Ascending aorta (tissue), 2 donors: ENCODE measurements at places on chromosomes 13 and 19. TPM values are rescaled to one million over a fixed set of nuclear protein-coding genes. Genes with fewer than 3 reads are reported as not detected.

DNA sequence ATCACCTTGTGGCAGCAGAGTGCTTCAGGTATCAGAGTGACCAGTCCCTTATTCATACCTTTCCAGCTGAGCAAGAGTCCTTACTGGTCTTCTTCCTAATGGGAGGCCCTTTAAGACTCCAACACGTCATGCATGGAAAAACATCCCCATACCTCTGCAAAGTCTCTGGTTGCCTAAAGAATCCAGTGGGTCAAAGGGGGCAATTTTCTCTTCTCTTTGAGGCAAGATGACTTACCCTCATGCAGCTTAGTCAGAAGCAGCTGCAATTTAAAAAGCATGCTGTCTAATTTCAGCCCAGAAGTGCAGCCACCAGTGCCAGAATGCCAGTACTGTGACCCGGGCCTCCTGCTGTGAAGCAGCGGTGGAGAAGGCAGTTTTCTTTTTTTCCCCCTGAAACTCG lies 18.7 kb downstream of the PPP5C start:
- DNase-seq: peak; percentile 9

DNA sequence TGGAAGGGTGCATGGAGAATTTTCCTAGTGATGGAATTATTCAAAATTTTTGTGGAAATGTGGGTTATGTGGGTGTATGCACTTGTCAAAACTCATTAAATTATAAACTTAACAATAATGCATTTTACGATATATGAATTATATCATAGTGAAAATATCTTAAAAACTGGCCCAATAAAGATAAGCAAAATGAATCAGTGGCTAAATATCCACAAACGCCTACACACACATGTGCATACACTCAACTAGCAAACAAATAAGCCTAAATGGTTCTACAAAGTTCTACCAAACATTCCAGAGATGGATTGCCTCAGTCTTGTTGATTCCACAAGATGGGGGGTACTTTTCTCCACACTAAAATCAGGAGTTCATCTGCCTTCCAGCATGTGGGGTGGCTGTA lies 349.5 kb downstream of the TSHZ3 start:
- DNase-seq: no peak

DNA sequence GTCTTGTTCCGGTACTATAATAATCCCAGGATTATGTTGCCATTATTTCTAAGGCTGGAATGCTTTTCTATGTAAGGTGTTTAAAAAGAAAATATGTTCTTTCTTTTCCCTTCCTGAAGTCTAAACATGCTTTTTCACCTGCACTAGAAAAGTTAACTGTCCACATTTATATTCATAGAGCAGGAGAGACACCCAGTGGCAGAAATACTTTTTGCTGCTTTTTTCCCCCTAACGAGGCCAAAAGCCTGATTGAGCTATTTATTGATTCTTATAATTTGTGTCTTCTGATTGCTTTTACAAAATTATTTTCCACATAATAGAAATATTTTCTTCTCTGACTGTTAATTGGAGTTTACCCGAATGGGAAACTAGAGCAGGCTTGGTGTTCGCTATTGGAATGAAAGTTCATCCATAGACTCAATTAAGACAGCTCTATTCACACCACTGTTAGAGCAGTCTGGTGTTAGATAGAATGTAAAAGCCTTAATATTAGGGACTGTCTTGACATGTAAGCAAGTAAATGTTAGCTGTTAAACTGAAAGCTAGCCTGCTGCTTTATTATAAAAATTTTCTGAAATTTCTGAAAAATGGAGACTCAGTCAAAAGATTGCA lies 15.8 kb downstream of the GPR180 start:
- no peak for DNase-seq

RANBP3 gene
- total RNA-seq: 48.0 TPM

- no peak for DNase-seq
Observed at GRCh38 chr13:40933508-40934204, 85.5 kb downstream of the ELF1 start.

DNA sequence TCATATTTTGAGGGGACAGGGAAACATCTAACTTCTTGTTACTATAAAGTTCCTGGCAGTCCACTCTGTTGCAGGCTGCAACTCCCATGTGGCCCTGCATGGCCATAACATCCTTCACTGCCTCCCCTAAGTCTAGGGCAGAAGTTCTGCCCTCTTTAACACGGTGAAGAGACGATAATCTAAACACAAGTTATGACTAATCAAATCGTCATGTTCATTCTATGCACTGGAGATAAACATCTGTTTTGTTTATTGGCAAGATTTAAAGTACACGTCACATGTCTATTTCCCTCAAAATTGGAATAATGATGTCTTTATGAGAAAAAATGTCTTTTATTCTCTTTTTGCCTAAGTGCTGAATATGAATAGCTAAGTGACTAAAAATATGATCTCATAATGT lies 1629.4 kb downstream of the PCDH9 start:
- no peak for DNase-seq

- DNase-seq: no peak
Observed at GRCh38 chr13:87426742-87427141, 244.4 kb upstream of the SLITRK5 start.

ADGRE3 gene
- total RNA-seq: not detected

- no peak for DNase-seq
Observed at GRCh38 chr19:44228318-44228717, 16.0 kb downstream of the ZNF227 start.
